ENCODE measurements at places on chromosomes 3 and 15.

- DNase-seq: no peak
- no peak overlapping the region for H3K27ac ChIP-seq
- no peaks in the 10 kb centered on the region for H3K27me3 ChIP-seq
- peaks cover 2% of the 10 kb centered on the region for H3K4me1 ChIP-seq
- H3K4me3 ChIP-seq: no peak overlapping the region
These were observed 375.6 kb downstream of the CTNNB1 start for GRCh38 chr3:41574900-41575299.

- H3K36me3 ChIP-seq: no peaks in the 10 kb centered on the region
- H3K4me1 ChIP-seq: no peaks in the 10 kb centered on the region
These were observed 28.6 kb upstream of the ATP13A5 start for GRCh38 chr3:193407112-193407511.

- DNase-seq: no peak
- no peaks in the 10 kb centered on the region for H3K36me3 ChIP-seq
- H3K4me1 ChIP-seq: no peaks in the 10 kb centered on the region
- no peak overlapping the region for H3K27ac ChIP-seq
These were observed 44.9 kb upstream of the SLC6A6 start for GRCh38 chr3:14357463-14357862.

DNA sequence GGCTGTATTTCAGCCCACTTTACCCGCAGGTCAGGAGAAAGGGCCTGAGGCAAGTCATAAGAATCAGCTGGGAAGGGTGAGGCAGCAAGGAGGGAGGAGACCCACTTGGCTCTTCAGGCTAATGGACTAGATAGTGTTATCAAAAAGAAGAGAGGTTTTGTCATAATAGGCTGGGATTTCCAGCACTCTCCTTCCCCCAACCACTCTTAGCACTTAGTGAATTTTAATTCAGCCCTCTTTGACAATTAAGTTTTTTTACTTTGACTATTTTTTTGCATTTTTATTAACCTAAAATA is 771 bp downstream of the MPI start:
- H3K4me3 ChIP-seq: peak overlapping the region; percentile 51
- no peaks in the 10 kb centered on the region for H3K27me3 ChIP-seq
- no peak for DNase-seq
- H3K4me1 ChIP-seq: no peaks in the 10 kb centered on the region
- no peak overlapping the region for H3K27ac ChIP-seq

DNA sequence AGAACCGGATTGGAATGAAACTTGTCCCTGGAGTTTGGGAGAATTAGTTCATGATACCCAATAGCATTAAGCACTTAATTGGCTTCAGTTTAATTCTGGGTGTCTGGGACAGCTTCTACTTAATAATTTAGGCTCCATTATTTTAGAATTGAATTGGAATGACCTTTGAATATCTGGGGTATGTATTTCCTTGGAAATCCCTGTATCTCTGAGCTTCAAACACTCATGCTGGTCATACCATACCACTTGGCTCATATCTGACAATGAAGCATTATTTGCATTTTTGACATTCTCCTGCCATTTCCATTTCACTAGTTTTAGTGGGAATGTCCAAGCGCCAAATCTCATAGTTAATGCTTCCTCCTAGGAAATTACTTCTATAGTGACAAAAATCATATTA is 393.1 kb downstream of the DIPK2A start:
- no peak overlapping the region for H3K27ac ChIP-seq
- no peak overlapping the region for H3K4me3 ChIP-seq
- H3K27me3 ChIP-seq: no peaks in the 10 kb centered on the region
- H3K36me3 ChIP-seq: no peaks in the 10 kb centered on the region

- no peaks in the 10 kb centered on the region for H3K27me3 ChIP-seq
- H3K36me3 ChIP-seq: no peaks in the 10 kb centered on the region
- no peak overlapping the region for H3K27ac ChIP-seq
- no peak overlapping the region for H3K4me3 ChIP-seq
These were observed 35.1 kb upstream of the PPARG start for GRCh38 chr3:12253516-12254343.

DNA sequence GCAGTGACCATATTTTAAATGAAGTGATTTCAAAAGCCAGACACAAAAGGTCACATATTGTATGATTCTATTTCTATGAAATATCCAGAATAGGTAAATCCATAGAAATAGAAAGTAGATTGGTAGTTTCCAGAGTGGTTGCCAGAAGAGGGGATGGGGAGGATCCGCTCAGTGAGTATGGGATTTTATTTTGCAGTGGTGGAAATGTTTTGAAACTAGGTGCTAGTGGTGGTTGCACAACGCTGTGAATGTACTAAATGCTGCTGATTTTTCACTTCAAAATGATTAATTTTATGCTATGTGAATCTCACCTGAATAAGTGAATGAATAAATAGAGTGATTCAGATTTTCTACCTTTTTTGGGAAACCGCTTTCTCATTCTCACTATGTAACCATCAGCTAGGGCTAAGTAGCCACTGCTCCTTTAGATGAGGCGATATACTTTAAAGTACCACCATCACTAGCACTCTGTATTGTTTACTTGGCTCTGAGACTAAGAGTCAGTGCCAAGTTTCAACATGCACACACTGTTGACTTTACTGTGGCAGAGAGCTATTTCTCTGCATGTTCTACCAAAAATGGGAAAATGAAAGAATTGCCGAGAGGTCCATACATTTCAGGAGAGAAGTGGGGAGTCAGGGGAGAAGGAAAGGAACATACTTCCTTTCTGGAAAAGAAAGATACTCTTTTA is 90.7 kb upstream of the GOLIM4 start:
- no peak overlapping the region for H3K4me3 ChIP-seq
- H3K4me1 ChIP-seq: no peaks in the 10 kb centered on the region
- H3K27me3 ChIP-seq: no peaks in the 10 kb centered on the region
- no peak for DNase-seq

GRCh38 chr3:133820889-133821675 is 15.5 kb downstream of the SRPRB start:
- H3K36me3 ChIP-seq: peaks cover 7% of the 10 kb centered on the region
- no peak for DNase-seq
- H3K27ac ChIP-seq: no peak overlapping the region

DNA sequence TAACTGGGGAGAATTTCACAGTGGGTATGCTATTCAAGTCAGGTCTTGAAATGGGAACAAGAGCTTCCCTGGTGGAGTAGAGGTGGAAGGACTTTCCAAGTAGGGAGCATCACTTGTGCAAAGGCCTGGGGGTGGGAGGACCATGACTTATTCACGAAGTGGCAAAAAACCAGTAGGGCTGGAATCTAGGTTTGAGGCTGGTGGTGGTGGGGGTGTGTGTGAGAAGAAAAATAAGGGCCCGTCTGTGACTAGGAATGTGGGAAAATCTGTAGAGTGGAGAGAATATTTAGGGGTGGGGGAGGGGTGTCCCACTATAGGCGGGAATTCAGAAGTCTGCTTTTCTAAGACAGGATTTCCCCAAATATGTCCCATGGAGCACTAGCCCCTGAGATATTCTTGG is 271.9 kb upstream of the TBL1XR1 start:
- no peaks in the 10 kb centered on the region for H3K27me3 ChIP-seq
- H3K36me3 ChIP-seq: no peaks in the 10 kb centered on the region
- no peak overlapping the region for H3K4me3 ChIP-seq
- H3K27ac ChIP-seq: no peak overlapping the region
- peaks cover 3% of the 10 kb centered on the region for H3K4me1 ChIP-seq

DNA sequence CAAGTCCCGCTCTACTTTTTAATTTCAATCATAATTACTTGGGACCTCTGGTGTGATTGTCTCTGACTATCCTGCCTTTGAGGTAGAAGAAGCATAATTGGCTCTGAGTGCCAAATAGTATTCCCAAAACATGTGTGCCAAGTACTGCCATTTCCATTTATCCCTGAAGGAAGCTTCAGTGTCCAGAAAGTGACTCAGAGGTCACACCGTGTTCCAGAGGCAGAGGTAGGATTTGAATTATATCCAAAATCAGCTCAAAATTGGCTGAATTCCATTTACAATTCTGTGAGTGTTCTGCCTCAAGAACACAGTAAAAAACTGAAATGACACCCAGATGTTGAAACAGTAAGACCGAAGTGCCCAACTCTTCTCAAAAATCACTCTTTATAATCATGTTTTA is 255.3 kb downstream of the RSL24D1 start:
- H3K27ac ChIP-seq: no peak overlapping the region
- H3K36me3 ChIP-seq: no peaks in the 10 kb centered on the region
- H3K4me3 ChIP-seq: no peak overlapping the region
- H3K4me1 ChIP-seq: no peaks in the 10 kb centered on the region
- no peak for DNase-seq

- no peak overlapping the region for H3K4me3 ChIP-seq
- H3K27me3 ChIP-seq: no peaks in the 10 kb centered on the region
- no peak overlapping the region for H3K27ac ChIP-seq
- H3K36me3 ChIP-seq: no peaks in the 10 kb centered on the region
These were observed 271.0 kb downstream of the GABRG3 start for GRCh38 chr15:27241943-27242342.

Data from aorta (tissue), 5 donors.